Endothelial cell of umbilical vein (primary cell): ENCODE measurements at places on chromosomes 1 and 21. TPM values are rescaled to one million over a fixed set of nuclear protein-coding genes. Genes with fewer than 3 reads are reported as not detected.

Gene RIIAD1
- polyA plus RNA-seq, result not detected in 2 replicates

DNA sequence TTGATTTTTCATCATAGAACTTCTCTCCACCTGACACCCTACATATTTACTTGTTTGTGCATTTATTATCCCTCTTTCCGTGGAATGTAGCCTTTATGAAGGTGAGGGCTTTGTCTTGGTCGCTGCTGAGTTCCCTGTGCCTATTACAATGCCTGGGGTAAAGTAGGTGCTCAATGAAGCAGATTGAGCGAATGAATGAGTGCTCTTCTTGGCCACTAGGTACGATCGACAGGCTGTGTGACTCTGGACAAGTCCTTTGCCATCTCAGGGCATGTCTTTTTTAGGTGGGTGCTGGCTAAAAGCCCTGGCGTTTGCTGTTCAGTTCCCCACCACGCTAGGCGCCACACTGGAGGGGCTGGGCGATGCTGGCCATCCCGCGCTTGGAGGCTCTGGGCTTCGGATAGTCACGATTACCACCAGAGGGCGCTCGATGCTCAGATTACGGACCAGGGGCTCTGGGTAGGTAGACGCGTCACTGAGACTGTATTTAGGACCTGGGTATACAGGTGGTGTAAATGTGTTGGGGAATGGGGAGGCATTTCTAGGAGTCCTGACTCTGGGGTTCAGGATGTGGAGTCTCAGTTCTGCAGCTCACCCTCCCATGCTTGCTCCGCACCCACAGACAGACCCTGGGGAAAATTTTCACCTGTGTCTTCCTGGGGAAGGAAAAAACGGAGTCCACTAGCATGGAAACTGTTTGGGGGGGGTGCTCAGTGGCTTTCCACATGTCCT is 71.0 kb upstream of the CSF3R start:
- DNase-seq, result peak; percentile 39

- DNase-seq, result no peak
These were observed 2.9 kb upstream of the ZNF496 start for GRCh38 chr1:247334378-247335133.

DNA sequence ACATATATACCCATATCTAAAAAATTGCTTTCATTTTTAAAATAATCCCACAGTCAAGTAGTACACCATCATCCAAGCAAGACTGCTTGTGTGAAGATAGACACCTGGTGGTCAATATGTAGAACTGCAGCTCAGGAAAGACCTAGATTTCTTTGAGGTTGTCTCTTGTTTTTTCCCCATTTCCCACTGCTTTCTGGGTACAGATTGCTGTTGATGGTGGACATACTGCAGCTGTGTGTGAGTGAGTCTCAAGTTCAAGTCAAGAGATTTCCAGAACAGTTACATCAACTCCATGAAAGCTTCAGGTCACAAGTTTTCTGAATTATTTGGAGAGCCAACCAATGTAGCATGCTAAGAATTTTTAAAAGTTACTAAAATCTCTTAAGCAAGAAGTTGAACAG is 306.4 kb downstream of the DUSP10 start:
- DNase-seq, result peak; percentile 75

Gene TAL1
- 30.8 and 36.7 TPM in 2 replicates for polyA plus RNA-seq

GRCh38 chr1:80217377-80217986 is 1211.0 kb upstream of the ADGRL4 start:
- DNase-seq, result peak; percentile 48

DNA sequence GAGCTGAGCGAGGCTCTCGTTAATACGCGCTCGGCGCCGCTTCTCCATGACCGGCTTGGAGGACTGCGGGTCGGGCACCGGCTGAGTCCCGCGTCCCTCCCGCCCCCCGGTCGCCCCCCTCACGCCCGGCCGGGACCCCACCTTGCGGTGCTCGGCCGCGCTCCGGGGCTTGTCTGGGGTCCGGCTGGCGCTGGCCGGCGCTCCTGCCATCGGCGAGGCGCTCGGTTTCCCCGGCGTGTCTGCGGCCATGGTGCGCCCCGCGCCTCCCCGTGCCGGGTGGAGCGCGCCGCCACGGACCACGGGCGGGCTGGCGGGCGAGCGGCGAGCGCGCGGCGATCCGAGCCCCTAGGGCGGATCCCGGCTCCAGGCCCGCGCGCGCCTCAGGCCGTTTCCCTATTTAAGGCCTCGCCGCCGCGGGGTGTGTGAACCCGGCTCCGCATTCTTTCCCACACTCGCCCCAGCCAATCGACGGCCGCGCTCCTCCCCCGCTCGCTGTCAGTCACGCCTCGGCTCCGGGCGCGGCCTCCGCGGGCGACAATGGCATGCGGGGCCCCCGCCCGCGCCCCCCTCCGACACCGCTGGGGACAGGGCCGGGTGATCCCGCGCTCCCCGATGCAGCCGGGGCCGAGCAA is at the start of gene HES4:
Gene HES4 (minus strand): TSS at position 373 of the 632 bp plus-strand sequence. CDS start 124 bp downstream, at position 249.
- peak; percentile 92 for DNase-seq

GRCh38 chr21:45618846-45619485 is 24.6 kb upstream of the PCBP3 start:
- no peak for DNase-seq

- DNase-seq, result no peak
These were observed 37.5 kb upstream of the GOLT1A start for GRCh38 chr1:204251286-204251685.

DNA sequence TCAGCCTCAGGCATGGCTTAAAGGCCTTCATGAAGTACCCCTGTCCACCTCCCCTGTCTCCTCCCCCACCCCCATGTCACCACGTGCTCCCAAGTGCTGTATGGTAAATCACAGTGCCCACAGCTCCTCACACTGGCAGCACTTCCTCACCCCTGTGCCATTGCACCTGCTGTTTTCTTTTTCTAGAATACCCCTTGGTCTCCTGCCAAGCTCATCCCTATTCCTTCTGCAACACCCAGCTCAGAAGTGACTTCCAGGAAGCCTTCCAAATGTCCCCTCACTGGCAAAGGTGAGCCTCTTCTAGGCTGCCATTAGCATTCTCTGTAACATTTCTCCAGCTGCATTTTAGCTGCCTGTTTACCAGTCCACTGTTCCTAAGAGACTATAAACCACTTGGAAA is 9.4 kb downstream of the AKNAD1 start:
- DNase-seq, result no peak

Gene ZMYM1
- polyA plus RNA-seq, result 5.2 and 5.8 TPM in 2 replicates

Gene SLC44A3
- polyA plus RNA-seq, result 0.29 and 0.33 TPM in 2 replicates

DNA sequence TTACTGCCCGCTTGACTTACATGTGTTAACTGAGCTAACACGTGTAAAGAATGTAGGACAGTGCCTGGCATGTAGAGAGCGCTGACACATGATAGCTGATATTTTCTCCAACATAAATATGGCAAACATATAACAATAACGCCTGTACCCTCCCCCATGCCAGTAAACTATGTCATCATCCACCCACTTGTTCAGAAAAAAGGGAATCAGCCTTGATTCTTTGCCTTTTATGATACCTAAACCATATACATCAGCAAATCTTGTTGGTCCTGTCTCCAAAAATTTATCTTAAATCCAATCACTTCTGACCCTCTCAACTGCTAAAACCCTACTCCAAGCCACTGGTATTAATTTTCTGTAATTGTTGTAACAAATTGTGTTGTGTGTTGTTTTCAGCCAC is 1.1 kb upstream of the ZNF692 start:
- DNase-seq, result no peak

GRCh38 chr21:40379881-40380810 is 466.8 kb downstream of the DSCAM start:
- DNase-seq, result no peak

GRCh38 chr1:104073463-104073902 is 323.8 kb downstream of the AMY1C start:
- no peak for DNase-seq

Gene RNU1-3
- polyA plus RNA-seq, result under 0.01 and 206 TPM in 2 replicates

GRCh38 chr1:146020058-146021049 is 1.2 kb downstream of the HJV start:
- no peak for DNase-seq

GRCh38 chr1:11858968-11859871 is 475 bp upstream of the NPPB start:
- DNase-seq, result peak; percentile 61

GRCh38 chr21:40770435-40771055 is 76.4 kb downstream of the DSCAM start:
- DNase-seq, result no peak

DNA sequence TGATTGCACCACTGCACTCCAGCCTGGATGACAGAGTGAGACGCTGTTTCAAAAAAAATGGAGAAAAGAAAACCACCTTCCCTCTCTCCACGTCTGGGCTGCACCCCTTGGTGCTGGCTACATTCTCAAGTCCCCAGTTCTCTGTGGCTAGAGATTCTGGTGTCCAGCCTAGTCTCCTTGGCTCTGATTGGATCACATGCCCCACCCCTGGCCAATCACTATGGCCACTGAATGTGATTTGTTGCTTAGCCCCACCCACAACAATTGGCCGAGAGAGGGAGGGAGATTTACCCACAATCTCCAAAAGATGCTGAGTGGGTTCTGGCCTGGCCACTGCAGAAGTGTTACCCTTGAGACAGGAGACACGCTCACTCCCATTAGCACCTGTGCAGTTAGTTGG is 39.4 kb downstream of the FHAD1 start:
- DNase-seq, result no peak

Gene SPRR5
- polyA plus RNA-seq, result not detected in 2 replicates

DNA sequence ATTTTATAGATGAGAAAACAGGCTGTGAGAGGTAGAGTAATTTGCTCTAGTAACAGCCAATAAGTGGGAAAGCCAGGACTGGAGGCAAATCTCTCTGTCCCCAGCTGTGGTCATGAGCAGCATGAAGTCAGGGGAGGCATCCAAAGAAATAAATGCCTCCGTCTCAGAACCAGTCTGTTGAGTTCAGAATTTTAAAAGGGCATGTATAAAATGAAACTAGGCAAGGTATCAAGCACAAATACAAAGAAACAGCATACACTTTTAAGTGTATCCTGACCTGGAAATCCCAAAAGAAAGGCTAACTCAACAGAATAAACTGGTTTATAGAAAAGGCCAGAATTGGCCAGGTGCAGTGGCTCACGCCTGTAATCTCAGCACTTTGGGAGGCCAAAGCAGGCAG is 120.0 kb upstream of the B3GALT2 start:
- DNase-seq, result no peak

- no peak for DNase-seq
These were observed 7.1 kb upstream of the PHLDA3 start for GRCh38 chr1:201475915-201476669.

GRCh38 chr1:18943914-18944572 is 12.4 kb downstream of the IFFO2 start:
- DNase-seq, result no peak

GRCh38 chr21:43297391-43297981 is 128.7 kb downstream of the CRYAA start:
- DNase-seq, result no peak

DNA sequence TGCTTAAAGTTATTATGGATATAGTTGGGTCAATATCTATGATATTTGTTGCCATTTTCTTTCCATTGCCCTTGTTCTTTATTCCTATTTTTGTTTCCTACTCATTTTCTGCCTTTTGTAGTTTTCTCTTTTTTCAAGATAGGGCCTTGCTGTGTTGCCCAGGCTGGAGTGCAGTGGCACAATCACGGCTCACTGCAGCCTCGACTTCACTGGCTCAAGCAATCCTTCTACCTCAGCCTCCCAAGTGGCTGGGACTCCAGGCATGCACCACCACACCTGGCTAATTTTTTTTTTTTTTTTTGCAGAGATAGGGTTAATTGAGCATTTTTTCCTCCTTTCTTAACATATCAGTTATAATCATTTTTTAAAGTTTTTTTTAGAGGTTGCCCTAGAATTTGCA is 92.7 kb downstream of the TOMM20 start:
- no peak for DNase-seq

DNA sequence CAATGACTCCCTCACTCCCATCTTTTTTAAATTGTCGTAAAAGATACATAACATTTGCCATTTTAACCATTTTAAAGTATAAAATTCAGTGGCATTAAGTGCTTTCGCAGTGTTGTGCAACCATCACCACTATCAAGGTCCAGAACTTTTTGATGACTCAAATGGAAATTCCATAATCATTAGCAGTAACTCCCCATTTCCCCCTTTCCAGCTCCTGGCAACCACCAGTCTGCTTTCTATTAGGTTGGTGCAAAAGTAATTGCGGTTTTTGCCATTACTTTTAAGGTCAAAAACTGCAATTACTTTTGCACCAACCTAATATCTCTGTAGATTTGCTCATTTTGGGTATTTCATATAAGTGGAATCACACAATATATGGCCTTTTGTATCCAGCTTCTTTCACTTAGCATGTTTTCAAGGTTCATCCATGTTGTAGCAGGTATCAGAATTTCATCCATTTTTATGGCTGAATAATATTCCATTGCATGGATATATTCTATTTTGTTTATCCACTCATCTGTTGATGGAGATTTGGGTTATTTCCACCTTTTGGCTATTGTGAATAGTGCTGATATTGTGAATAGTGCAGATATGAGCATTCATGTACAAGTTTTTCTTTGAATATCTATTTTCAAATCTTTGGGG is 159.7 kb downstream of the HIVEP3 start:
- DNase-seq, result peak; percentile 9

- no peak for DNase-seq
These were observed 97.4 kb downstream of the PRDM2 start for GRCh38 chr1:13797397-13797796.

GRCh38 chr1:244709476-244710368 is 56.8 kb downstream of the DESI2 start:
- no peak for DNase-seq

DNA sequence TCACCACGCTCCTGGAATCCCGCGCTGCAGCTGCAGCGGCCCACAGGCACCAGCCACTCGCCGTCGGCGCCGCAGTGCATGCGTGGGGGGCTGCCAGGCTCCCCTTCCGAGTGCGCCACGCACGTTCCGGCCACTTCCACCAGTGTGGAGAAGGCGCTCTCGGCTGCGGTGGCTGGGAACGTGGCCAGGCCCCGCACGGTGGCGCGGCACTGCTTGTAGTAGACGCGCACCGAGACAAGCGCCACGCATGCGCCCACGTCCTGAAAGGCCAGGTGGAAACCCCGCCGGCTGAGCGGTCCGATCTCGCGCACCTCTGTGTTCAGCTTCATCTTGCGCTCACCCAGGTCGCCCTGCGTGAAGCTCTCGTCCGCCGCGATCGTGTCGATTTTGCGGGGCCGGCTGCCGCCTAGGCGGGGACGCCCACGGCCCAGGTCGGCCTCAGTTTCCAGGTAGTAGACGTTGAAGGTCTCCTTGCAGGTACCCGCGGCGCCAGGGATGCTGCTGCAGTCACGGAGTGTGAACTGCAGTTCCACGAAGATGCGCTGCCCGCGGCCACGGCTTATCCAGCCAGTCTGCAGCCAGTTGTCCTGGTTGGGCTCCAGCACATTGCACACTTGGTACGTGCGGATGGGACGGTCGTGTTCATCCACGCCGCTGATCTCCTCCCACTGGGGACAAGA is 3.4 kb downstream of the EPHA10 start:
- no peak for DNase-seq

- no peak for DNase-seq
These were observed 4.9 kb downstream of the TNFRSF25 start for GRCh38 chr1:6461051-6461530.
